ENCODE measurements at places on chromosomes 4 and X.

- DNase-seq = no peak
These were observed 293.4 kb upstream of the NR3C2 start for GRCh38 chr4:148735432-148736155.

DNA sequence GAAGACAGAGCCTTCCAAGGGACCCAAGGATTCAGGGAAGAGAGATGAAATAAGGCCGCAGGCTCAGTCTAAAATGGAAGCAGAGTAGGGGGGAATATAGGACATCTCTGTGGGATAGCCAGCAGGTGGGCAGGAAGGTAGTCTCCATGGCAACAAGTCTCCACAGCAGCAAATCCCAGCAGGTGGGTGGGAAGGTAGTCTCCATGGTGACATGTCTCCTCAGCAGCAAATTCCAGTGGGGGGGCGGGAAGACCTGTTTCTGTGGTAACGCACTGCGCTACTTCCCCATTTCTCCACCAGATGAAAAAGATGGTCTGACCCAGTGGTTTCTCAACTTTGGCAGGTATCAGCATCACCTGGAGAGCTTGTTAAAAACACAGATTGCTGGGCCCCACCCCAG is 18.3 kb downstream of the NLGN3 start:
- DNase-seq = no peak

DNA sequence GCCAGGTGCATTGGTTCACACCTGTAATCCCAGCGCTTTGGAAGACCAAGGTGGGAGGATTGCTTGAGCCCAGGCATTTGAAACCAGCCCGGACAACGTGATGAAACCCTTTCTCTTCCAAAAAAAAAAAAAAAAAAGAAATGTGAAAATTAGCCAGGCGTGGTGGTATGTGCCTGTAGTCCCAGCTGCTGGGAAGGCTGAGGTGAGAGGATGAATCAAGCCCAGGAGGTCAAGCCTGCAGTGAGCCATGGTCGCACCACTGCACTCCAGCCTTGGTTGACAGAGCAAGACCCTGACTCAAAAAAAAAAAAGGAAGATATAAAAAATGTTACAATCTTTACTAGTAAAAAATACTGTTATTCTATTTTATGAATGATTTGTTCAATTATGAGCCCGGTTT is 5.9 kb downstream of the FAM199X start:
- DNase-seq = no peak

DNA sequence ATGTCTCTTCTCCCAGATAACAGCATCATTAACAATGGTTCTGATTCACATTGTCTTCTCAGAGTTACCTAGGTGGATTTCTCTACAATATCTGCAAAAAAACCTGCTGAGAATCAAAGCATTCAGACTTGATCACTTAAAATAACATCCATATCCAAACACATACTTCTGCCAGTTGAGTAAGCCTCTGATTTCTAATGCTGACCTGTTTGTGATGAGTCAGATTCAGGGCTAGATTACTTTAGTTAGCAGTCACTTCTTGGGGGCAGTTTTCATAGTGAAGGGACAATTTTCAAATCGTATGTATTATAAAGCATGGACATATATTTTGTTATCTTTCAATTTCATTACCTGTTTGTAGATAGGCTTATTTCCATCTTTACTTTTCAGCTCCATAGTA is 35.5 kb downstream of the CCNI start:
- DNase-seq = no peak

- no peak for DNase-seq
These were observed 355.7 kb downstream of the HS3ST1 start for GRCh38 chr4:11072999-11073398.

DNA sequence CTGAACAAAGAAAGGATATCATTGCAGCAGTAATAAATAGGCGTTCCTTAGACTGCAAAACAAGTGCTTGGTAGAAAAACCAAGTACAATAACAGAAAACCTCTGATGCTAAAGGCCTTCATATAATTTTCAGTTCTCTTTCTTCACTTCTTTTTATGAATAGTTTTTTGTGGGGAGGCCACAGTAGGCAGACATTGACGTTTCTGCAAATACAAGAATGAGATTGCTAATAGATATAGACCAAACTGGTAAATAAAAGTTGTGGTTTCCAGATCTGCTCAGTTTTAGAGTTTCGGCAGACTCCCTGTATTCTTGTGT is 57.0 kb upstream of the RAP1GDS1 start:
- DNase-seq = no peak
